Fibroblast of skin of left biceps (primary cell): ENCODE measurements at places on chromosomes 1 and 21.

- peak; percentile 17 for DNase-seq
These were observed 5.2 kb upstream of the HSD3B2 start for GRCh38 chr1:119409731-119410130.

DNA sequence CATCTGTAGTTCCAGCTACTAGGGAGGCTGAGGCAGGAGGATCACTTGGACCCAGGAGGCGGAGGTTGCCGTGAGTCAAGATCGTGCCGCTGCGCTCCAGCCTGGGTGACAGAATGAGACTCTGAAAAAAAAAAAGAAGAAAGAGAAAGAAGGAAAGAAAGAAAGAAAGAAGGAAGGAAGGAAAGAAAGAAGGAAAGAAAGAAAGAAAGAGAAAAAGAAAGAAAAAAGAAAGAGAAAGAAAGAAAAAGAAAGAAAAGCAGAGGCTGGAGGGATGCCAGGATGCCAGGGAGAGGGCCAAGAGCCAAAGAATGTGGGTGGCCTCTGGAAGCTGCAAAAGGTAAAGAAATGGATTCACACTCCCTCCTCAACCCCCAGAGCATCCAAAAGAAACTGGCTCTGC, 8.2 kb upstream of the KCNE2 start:
- DNase-seq, result no peak

GRCh38 chr1:35558374-35559316, 1.0 kb downstream of the NCDN start:
- DNase-seq, result no peak

- no peak for DNase-seq
These were observed 68.1 kb downstream of the GRIK3 start for GRCh38 chr1:36966242-36966641.

- no peak for DNase-seq
These were observed 9.8 kb upstream of the CELSR2 start for GRCh38 chr1:109239409-109240068.

DNA sequence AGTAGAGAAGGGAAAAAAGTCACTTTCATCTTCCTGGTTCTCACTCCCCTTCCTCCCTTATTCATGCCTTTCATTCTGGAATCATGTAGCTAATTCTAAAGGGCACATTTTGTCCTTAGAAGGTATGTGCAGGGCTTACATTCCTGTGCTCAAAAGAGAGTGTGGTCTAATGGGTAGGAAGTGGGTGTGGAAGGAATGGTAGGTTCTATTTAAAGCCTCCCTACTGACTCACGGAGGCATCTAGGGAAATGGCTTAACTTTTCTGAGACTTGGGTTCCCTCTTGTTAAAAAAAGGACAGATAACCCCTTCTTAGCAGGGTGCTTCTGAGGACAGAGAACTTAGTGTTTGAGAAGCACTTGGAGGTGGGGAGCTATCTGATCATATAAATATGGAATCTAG, 249.3 kb upstream of the DUSP10 start:
- DNase-seq, result no peak

DNA sequence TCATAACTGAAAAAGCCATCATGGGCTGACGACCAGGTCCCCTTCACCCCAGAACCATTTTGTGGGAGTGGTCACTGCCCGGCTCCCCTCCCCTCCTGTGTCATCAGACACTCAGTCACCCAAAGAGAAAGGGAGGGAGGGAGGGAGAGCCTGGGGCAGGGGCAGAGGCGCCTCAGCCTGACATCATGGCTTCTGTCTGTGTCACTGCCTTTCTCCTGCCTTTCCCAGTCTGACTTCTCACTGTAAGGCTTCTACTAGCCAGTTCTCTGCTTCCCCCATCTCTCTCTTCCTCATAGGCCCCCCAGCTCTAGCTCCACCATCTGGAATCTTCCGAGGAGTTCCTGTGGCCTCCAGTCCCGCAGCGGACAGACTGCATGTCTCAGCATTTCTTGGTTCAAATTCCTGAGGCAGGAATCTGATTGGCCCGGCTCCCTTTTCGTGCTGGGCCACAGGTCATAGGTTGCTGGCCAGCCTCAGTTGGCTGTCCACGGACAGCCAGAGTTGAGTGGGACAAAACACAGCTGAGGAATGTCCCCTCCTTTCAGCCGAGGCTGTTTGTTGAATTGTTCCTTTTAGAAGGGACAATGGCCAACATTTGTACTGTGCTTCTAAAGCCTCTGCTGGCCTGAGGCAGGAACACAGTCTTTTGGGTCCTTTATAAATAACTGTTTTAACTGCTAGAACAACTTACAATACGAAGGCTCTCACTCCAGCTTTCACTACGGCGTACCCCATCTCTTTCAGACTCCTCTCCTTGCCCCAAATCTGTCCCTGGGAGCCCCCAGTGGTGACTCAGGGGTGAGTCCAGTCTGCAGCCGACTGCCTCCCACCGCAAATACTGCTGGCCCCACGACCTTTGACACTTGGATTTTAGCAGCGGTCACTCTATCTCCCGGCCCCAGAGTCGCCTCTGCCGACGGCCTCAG, 18.7 kb upstream of the KANK4 start:
- no peak for DNase-seq

DNA sequence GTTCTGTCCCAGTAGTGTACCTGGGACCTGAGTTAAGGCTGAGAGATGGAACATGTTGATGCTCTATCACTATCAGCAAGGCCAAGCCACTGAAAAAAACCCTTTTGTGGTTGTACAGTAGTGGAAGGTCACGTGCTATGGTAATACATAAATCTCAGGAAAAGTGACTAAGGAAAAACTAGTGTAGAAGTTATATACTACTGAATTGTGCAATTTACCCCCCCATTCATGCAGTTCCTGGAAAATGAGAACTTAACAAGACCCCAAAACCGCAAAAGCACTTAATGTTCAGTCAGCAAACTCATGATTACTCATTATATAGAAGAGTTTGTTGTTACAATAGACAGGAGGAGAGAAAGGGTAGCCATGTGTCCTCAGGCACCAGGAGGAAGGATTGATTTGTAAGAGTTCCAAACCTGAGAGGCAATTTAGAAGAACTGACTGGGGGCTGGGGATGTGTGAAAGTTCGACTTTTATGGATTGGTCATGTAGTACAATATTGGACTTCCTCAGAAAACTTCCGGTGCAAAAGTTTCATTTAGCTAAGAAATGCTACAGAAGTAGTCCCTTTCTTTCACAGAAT, 91.6 kb downstream of the RGL1 start:
- DNase-seq, result no peak

DNA sequence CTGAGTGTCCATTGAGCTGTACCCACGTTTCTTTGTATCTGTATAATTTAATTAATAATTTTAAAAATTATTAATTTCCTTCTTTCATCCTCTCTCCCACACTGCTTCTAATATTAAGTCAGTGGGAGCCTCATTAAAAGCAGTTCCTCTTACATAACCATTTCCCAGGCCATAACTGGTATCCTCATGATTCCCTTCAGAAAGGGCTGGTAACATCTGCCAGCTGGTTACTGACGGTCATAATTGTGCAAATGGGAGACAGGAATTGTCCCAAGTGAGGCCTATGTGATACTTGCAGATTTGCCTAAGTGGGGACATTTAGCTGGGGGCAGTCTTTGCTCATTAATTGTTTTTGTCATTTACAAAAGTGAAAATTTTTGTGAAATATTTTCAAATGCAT, 69.0 kb upstream of the SPAG17 start:
- no peak for DNase-seq

DNA sequence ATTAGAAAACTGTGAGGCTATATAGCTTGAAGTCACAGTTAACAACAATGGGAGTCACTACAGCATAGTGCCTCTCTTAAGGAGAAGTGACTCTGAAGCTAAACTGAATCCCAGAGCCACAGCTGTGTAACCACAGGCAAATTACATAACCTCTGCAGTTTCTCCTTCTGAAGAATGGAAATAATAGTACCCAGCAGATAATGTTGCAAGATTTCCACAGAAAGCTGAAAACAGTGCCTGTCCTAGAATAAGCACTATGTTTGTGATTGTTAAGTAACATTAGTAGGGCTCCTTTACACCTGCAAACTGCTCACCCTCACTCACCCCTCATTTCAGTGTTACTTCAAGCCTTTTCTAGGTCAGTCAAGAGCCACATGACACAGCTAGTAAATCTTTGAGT, 886.7 kb downstream of the PLA2G4A start:
- no peak for DNase-seq

DNA sequence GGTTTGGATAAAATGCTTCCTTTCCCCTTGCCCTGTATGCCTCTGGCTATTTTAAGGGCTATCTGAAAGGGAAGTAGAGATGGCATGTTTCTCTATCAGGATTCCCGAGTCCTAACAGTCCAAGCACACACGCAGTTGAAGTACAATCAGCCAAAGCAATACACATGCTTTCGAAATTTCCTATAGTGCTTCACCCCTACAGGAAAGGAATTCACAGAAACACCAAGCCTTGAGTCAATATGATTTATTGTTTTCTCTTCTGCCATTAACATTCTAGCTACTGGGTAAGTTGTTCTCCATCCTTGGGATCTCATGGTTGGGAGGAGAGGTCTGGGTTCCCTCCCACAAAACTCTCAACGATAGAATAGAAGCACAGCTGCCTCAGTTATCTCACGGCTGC, 8.7 kb downstream of the ITLN1 start:
- no peak for DNase-seq

GRCh38 chr1:65398083-65398482, 22.4 kb upstream of the LEPR start:
- DNase-seq, result no peak

- DNase-seq, result no peak
These were observed 5.7 kb downstream of the LBR start for GRCh38 chr1:225422031-225422605.

- DNase-seq, result no peak
These were observed 66.4 kb downstream of the NPHS2 start for GRCh38 chr1:179509384-179509783.

GRCh38 chr1:9718006-9718680, 66.6 kb downstream of the PIK3CD start:
- DNase-seq, result no peak

GRCh38 chr1:3313576-3313950, 140.9 kb upstream of the ARHGEF16 start:
- DNase-seq, result peak; percentile 73
